Astrocyte of the spinal cord (primary cell): ENCODE measurements at places on chromosomes 12 and 14.

DNA sequence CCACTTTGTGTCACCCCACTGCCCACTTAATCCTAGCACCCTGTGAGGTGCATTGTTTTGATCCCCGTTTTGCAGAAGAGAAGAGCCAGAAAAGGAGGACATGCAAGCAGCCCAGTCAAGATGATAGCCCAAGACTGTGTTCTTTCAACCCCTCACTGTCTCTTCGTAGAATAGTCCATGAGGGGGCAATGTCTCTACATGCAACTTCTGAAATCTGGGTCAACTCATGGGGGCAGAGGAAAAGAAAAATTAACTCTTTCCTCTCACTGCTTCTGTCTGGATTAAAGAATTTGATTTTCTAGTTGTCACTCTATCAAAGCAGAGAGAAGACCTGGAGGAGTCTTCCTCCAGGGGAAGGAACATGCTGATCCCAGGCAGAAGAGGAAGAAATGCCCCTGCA, 229.6 kb upstream of the NOS1 start:
- DNase-seq, result no peak

DNA sequence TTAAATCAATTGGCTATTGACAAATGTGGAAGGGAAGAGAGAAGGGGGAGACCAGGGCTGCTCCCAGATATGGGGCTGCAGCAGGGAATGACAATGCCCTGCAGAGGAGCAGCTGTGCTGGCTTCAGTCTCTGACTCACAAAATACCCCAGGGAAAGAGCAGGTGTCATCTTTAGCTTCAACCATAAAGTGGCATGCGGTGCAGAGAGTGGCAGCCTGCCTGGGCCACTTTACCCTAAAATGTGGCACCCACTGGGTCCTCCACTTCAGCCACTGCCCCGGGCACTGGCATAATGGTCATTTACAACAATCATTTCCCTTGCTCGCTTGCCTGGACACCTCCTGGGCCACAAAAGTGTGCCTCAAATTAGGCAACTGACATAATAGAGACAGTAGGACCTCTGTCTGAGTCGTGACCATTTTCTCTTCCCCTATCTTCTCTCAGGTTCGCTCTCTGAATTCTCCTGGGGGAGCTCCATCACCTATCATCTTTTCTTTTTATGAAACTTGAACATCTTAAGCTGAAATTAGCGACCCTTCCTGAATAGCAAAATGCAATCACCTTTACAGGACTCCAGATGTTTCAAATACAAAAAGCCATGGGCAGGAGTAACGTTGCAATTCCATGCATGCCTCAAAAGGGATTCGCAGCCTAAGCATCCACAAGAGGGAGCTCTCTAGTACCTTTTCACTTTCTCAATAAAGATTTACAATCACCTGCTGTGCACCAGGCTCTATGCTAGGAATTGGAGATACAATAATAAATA, 179.9 kb upstream of the ATF7IP start:
- DNase-seq, result peak; percentile 34

DNA sequence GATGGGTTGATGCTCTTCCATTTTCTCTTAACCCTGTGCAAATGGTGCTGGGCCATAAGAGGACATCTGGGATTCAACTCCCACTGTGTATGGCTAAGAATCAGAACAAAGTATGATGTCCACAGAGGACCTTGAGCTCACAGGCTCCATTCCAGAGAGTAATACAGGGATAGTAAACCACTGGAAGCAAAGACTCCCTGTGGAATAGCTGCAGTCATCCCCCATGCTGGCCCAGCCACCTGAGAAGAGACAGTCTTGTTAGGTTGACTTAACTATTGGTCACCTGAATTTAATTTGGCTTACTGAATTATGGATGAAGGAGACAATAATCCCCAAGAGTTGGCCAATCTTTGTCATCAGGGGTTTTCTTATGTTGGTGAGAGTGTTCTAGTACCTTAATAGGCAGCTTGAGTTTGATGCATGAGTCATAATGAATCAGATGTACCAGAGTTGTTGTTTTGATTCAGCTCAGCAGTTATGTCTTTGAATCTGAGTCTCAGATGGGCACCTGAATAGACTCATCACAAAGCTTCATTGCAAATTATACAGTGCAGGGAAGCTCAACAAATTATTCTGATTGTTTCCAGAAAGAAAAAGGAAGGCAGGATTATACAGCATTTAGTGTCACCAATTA, 122.7 kb downstream of the SSPN start:
- DNase-seq, result peak; percentile 83

DNA sequence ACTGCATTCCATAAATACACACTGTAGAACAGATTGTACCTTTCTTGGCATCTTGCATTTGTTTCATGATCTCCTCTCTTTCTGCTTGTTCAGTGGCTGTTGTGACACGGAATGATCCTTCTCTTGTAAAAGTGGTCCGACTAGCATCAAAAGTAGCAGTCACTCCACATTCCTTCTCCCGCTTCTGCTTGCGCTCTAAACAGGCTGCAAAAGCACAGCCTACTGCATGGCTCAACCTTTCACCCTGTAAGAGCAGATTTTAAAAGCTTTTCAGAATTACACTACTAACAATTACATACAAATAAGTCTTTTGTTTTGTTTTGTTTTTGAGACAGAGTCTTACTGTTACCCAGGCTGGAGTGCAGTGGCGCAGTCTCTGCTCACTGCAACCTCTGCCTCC, 49.8 kb downstream of the PAPLN start:
- DNase-seq, result no peak

DNA sequence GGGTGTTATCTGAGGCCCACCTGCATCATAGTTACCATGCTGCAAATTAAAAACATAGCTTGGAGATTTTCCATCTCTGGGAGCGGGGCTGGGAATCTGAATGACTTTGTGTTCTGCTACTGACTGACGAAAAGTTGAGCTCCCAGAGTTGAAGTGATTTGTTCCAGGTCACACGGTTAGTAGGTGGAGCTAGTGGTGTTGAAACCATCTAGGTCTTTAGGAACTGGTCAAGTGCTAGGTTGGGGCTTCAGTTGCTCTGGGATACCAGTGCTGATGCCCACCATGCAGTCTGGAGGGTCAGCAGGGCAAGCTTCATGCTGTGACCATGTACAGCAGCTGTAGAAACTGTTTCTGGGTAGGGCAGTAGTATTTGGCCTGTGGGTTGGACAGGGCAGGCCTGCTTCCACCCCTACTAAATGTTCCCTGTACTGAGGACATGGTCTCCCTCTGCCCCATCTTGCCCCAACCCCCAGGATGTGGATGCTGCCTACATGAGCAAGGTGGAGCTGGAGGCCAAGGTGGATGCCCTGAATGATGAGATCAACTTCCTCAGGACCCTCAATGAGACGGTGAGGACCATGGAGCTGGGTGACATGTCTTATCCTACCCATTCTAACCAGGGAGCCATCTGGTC, 5.3 kb downstream of the KRT7 start:
- DNase-seq, result no peak

GRCh38 chr14:68285421-68286179, 466.0 kb downstream of the RAD51B start:
- no peak for DNase-seq
